ENCODE measurements at places on chromosomes 1 and 21.

DNA sequence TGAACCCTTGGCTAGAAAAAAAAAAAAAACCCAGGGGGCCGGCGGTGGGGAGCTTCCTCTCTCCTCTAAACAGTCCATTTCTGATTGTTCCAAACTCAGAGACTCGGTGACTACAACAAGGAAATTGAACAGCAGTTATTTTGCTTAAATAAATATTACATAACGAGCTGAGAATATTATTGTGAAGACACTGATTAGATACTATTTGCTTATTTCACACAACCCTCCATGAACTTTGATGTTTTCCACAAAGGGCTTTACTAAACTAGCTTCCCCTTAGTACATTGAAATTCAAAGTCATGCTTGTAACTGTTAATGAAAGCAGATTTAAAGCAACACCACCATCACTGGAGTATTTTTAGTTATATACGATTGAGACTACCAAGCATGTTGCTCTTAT lies at the start of gene CFHR5:
TSS of gene CFHR5 (plus strand) at position 279 of the 400 bp plus-strand sequence. CDS start at position 388, 109 bp downstream.
- H3K4me3 ChIP-seq = no peak within 1 kb of the TSS
- no peaks in the 10 kb centered on the region for H3K4me1 ChIP-seq
- DNase-seq = no peak
- no peaks in the 10 kb centered on the region for H3K36me3 ChIP-seq

DNA sequence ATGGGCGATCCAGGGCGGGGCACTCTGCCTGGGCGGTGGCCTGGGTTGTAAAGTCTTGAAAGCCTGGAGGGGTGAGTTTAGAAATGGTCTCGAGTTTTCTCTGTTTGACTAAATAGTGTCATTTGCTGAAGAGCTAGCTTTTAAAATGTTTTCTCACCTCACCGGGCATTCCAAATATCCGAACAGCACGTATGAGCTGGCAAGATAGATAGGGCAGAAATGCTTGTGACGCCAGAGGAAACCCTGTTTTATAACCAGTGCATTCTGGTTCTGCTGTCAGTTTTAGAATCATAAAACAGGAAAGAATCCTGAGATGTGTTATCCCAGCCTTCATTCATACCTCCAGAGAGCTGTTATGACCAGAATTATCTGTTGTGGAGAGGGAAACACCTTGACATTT lies 725 bp downstream of the RTCA start:
- H3K4me1 ChIP-seq = peaks cover 7% of the 10 kb centered on the region
- H3K4me3 ChIP-seq = peak overlapping the region; percentile 93
- H3K36me3 ChIP-seq = peaks cover 25% of the 10 kb centered on the region

DNA sequence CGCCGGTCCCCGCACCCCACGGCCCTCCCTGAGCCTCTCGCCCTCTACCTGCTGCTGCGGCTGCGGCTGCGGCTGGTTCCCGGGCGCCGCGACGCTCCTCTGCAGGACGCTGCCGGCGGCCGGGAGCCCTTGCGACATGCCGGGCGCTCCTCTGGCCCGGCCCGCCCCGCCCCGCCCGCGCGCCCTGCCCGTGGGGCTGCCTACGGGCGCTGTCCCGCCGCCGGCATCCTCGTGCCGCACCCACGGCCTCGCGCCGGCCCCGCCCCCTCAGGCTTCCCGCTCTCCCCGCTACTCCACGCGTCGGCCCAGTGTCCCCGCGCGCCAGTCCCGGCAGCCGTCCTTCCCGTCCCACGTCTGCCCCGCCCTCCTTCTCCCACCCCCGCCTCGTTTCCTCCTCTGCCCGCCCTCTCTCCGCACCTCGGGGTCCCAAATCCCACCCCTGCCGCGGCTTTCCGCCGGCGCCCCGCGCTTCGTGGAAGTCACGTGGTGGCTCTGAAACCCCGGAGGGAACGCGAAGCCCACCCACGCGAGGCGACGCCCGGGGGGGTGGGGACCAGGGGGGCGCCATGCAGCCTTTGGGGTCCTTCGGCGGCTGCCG lies at the start of gene BATF3:
TSS of gene BATF3 (minus strand) at position 216 of the 598 bp plus-strand sequence. CDS start at position 138, 78 bp downstream.
- H3K36me3 ChIP-seq = no peaks in the 10 kb centered on the region
- DNase-seq = no peak
- peaks cover 84% of the 10 kb centered on the region for H3K27me3 ChIP-seq
- H3K27ac ChIP-seq = no peak within 1 kb of the TSS
- peak within 1 kb of the TSS; percentile 36 for H3K4me3 ChIP-seq
- no peaks in the 10 kb centered on the region for H3K4me1 ChIP-seq

GRCh38 chr1:215895276-215895675 lies 328.2 kb downstream of the KCTD3 start:
- H3K4me3 ChIP-seq = no peak overlapping the region
- no peaks in the 10 kb centered on the region for H3K27me3 ChIP-seq
- no peak overlapping the region for H3K27ac ChIP-seq
- no peaks in the 10 kb centered on the region for H3K36me3 ChIP-seq
- H3K4me1 ChIP-seq = no peaks in the 10 kb centered on the region

DNA sequence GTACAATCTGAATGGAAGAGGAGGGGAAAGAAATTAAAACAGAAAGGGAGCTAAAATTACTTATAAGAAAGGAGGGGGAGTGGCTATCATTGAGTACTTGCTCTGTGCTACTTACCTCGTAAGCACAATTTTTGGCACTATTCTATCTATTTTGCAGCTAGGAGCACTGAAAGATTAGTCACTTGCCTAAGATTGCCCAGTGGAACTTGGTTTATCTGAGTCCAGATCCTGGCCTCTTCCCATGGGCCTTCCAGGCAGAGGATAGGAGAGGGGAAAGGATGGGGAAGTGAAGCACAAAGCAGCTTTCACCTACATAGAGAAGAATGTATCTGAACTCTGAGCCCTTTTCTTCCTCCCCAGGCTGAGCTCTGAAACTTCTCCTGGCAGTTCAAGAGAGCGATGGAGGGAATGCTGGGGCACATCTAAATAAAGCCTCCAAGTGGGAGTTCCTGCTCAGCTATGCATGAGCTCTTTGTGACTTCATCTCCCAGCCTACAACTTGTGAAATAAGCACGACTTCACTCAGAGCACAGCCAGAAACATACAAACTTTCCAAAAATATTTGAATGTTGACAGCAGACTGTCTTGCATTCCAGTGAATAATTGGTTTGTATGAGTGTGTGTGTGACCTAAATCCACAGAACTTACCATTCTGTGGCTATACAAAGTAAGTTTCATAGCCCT lies 29.4 kb downstream of the HMGB4 start:
- H3K36me3 ChIP-seq = no peaks in the 10 kb centered on the region
- peak; percentile 35 for DNase-seq
- H3K27ac ChIP-seq = no peak overlapping the region
- no peak overlapping the region for H3K4me3 ChIP-seq
- H3K4me1 ChIP-seq = no peaks in the 10 kb centered on the region
